ENCODE measurements at places on chromosomes 16 and 17. TPM values are rescaled to one million over a fixed set of nuclear protein-coding genes. Genes with fewer than 3 reads are reported as not detected.
A peak's percentile ranks its signal among the peaks of the same experiment; 100 is the strongest.

DNA sequence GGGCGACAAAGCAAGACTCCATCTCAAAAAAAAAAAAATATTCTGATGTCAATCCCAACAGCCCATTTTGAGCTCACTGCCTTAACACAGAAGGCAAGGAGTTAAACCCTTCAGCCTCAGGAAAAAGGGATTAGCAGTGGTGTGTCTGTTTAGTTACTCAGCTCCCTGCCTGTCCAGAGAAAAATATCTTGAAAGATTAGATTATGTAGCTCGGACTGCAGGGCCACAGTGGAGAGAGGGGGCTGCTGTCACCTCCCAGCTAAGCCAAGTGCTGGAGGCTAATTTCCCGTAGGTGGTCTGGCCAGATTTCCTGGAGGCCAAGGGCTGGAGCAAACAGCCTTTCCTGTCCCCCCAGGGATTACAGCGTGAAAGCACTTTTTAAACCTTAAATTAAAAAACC is 50.3 kb downstream of the C16orf95 start:
- no peak for DNase-seq

CD300LB gene
- not detected for total RNA-seq

OR4D1 gene
- total RNA-seq = 0.10 TPM

ATP2C2 gene
- total RNA-seq = 2.1 TPM

GRCh38 chr16:1963806-1964505 is 670 bp downstream of the RPS2 start:
- DNase-seq = no peak

DNA sequence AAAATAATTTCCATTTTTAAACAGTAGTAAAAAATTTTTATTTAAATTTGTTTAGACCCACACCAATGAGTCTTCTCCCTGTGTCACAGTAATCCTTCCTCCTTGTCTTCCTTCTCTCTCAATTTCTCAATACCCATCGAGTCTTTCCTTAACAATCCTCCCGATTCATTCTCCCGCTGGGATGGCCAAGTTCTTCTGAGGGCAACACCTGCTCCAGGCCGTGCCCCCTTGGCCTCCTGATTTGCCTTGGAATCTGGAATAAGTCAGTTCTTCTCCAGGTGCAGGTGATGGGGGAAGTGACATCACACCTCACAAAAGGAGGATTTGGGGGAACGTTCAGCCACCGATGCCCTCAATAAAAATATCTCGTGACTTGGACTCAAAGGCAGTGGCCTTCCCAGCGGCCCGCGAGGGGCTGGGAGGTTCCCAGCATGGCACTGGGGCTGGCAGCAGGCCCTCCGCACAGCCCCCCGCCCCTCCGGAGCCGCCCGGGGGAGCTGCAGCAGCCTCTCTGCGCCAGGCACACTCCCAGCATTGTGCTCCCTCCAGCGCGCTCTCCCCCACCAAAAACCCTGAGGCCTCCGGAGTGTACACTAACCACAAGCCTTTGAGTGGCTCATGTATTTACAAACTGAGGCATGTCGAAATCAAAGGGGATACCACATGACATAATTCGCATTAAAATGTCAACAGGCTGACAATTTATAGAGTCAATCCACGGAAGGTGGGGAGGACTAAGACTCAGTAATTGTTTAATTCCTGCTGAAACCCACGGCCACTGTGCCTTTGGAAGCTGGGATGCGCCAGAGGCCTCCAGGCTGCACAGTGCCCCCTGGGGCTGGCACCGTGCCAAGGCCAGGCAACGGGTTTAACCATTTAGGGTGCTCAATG is 120.5 kb downstream of the ZFHX3 start:
- no peak for DNase-seq

- DNase-seq = no peak
Observed at GRCh38 chr16:2715966-2716885, 3.8 kb downstream of the PRSS27 start.

DNA sequence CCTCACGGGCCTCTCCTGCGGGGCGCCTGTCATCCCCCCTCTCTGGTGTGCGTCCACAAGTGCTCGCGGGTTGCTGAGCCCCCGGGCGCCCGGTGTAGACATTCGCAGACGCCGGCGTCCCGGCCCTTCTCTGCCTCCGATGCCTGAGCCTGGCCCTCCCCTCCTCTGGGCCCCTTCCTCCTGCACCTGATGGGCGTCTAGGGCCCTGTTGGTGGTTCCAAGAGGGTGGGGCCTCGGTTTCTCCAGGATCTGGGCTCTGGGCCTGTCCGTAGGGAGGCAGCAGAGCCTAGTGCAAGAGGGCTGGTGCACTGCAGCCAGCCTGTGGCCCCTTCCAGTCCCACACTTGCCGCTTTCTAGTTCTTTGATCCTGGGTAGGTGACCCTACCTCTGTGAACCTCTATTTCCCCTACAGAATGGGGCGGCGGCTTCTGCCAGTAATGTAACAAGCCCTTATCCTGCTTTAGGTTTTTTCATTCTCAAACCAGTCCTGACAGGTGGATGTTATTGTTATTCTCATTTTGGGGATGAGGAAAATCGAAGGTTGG is 623 bp downstream of the E4F1 start:
- DNase-seq = peak; percentile 59

GRCh38 chr16:24324421-24324820 is 68.3 kb downstream of the CACNG3 start:
- DNase-seq = no peak

DNA sequence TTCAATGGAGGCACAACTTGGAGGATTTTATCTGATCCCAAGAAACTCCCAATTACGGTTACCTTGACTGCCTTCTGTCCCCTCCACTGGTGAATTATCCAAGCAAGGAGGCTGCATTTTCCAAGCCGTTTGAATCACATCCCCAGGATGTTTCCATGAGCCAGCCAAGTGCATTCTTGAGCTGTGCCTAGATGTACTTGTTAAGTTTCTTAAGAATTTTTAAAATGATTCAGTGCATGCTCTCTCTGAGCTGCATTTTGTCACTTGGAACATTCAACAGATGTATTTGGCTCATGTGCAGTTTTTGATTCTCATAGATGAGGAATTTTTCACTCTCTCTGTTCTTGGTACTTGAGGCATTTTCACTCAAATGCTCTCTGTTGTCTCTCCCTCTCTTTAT is 202.6 kb upstream of the MYOCD start:
- DNase-seq = no peak

DNA sequence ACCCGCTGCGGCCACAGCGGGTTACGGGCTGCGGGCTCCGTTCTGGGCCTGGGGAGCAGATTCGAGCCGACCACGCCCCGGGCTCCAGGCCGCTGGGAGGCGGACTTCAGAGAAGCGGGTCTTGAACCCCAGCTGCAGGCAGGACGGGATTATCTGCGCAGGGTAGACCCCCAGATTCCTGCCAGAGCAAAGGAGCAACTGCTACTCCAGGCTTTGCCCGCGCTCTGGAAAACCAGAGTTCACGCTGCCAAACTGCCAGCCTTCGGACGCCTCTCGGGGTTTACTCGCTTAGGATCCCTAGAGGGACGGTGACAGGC is 301 bp upstream of the ULK2 start:
- DNase-seq = no peak

DNA sequence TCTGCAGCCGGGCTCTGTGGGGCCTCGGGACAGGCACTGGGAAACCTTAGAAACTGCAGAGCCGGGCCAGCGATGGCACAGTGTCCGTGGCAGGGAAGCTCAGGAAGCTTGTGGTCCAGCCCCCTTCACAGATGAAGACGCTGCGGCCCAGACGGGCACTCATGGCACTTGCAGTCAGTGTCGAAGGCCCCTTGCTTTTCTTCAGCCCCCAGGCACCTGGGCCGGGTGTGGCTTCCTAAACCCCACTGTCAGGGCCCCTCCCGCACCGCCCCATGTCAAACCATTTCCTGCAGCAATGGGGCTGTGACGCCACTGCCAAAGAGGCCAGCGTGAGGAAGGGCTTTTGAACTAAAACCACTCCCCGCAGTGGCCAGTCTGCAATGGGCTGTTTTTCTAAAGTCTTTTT is 164.0 kb downstream of the LAT start:
- DNase-seq = no peak

GRCh38 chr16:87924811-87925670 is 11.3 kb downstream of the CA5A start:
- no peak for DNase-seq

RRAD gene
- not detected for total RNA-seq

DNA sequence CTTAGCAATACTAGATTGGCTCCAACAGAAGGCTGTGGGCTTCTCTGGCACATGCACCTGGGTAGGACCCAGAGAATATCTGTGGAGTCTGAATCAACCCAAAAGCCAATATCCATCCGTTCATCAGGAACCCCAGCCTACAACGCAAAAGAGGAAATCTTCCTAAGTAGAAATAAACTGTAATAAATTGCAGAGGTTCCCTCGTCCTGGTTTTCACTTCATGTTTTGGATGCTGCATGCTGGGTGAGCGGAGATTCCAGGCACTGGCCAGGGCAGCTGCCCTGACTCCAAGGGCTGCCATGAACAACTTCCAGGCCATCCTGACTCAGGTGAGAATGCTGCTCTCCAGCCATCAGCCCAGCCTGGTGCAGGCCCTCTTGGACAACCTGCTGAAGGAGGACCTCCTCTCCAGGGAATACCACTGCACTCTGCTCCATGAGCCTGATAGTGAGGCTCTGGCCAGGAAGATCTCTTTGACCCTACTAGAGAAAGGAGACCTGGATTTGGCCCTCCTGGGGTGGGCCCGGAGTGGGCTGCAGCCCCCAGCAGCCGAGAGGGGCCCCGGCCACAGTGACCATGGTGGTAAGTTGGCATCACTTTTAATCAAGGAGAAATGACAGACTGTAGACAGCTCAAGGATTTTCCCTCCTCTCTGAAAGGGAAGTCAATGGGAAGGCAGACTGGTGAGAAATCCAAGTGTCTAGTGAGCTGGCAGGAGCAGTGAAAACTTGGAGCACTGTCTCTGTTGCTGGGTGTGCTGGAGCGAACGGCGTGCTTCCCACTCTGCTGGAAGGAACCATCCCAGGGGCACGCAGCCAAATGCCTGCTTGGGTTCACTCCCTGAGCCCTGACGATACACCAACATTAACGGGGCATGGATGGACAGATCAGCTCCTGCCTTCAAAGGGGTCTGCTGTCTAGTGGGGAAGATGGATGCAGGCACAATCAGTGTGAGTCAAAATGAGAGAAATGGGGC is 10.7 kb upstream of the CIITA start:
- DNase-seq = no peak

GRCh38 chr16:89317101-89317671 is 99.7 kb downstream of the ZNF778 start:
- no peak for DNase-seq

CRYM gene
- 18.0 TPM for total RNA-seq

- DNase-seq = no peak
Observed at GRCh38 chr16:89741342-89742014, 20.1 kb downstream of the ZNF276 start.

- DNase-seq = no peak
Observed at GRCh38 chr16:62644030-62644812, 608.0 kb upstream of the CDH8 start.

GRCh38 chr17:63644846-63645245 is 22.6 kb downstream of the MAP3K3 start:
- no peak for DNase-seq

DNA sequence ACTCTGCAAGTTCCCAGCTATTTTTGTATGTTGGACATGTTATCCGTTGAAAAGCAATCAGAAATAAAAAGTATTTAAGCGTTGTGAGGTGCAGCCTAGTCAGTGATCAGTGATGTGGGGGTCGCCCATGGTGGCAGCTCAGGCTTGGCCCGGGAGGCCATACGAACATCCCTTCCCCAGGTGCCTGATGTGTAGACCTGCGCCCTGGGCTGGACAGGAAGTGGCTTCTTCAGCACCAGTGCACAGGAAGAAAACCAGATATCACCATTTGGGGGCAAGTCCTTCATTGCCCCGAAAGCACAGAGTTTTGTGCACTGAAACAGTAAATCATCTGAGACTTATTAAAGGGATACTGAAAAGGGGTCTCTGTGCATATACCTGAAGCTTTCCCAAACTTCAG is 98.9 kb downstream of the SOCS1 start:
- DNase-seq = no peak

ACSM2A gene
- not detected for total RNA-seq

DNA sequence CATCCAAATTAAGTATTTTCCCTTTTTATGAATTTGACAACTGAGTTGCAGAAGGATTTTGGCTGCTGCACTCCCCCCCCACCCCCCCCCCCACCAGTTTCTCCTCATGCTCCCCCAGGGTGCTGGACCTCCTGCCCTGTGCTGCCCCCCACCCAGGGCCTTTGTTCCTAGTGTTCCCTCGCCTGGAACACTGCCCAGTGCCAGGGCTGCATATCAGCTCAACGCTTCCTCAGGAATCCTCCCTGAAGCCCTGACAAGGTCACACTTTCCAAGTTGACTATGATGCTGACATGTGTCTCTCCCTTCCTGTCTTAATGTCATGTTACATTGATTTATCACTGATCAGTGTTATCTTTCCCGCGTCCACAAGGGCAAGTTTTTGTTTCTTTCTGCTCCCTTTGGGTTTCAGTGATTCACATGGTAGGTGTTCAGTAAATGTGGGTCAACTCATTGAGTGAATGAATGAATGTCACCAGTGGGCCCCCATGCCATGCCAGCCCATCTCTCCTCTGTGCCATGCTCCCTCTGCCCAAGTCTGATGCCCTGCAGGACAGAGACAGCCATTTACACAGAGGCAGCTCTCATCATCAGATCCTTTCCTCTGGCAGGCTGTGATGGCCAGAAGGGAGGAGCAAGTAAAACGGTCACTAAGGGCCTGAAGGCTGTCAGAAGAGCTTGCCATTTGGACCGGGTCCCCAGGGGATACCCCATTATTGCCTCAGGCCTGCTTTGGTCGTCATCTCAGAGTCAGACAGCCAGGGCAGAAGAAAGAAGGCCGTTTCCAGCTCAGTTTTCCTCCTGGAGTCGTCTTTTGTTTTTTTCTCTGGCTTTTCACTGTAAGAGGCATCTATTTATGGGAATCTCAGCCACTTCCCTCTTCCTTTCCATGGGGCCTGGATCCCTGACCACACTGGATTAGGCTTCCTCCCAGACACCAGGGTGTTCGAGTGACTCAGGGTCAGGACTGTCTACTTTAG is 386.2 kb downstream of the SNX29 start:
- DNase-seq = no peak

GRCh38 chr17:9521062-9521461 is 54.6 kb downstream of the STX8 start:
- DNase-seq = no peak

GRCh38 chr17:62193249-62193648 is 128.2 kb upstream of the MED13 start:
- DNase-seq = no peak

GRCh38 chr17:80708480-80708879 is 163.8 kb downstream of the RPTOR start:
- DNase-seq = no peak

DNA sequence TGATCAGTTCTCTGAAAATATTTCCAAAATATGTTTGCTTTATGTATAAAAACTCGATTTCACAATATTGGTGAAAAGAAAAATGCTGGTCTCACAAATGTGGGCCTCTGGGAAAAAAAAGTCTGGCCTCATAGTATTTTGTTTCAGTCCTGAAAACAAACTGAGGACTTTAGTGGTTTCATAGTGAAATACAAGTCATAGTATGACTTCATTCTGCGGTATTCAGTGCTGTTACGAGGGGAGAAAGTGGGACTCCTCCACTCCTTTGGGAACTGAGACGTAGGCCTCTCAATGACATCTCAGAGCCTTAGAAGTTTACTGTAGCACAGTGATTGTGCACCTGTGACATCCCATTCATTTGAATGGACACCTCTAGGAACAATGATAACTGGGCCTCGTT is 56.0 kb downstream of the CYB561 start:
- no peak for DNase-seq

GRCh38 chr17:70317421-70317820 is 148.1 kb downstream of the KCNJ2 start:
- no peak for DNase-seq

FBXW10 gene
- total RNA-seq = 0.07 TPM
